Dorsolateral prefrontal cortex (tissue), 122 donors: ENCODE measurements at places on chromosomes 5 and 9.

- DNase-seq = no peak
Measured at GRCh38 chr9:78781681-78782080, 484.8 kb downstream of the PSAT1 start.

DNA sequence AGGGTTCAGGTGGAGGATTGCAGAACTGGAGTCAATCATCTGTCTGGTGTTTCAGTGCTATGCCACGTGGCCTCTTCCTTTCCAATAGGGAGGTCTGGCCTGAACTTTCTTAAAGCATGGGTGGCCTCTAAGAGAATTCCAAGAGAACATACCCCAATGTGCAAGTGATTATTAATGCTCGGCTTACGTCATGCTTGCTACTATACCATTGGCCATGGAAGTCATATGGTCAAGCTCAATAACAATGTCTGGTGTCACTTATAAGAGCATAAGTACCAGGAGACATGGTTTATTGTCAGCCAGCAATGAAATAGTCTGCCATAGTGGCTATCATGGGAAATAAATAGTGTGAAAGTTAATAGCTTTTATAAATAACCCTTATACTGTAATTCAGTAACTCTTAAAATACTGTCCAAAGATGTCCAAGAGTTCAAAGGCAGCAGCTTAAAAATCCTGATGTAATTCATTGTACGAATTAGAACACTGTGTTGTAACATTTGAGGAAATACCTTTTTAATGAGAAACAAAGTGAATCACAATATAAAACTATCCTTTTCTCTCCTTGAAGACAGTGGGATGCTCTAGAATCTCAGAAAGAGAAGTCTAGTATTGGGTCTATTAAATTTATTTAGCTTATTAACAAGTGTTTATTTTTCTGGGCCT is 355.4 kb upstream of the PRR16 start:
- DNase-seq = no peak

GRCh38 chr9:91820949-91821880 is 128.8 kb downstream of the ROR2 start:
- DNase-seq = no peak

- DNase-seq = no peak
Measured at GRCh38 chr5:646396-647201, 34.5 kb downstream of the CEP72 start.

- peak; percentile 74 for DNase-seq
Measured at GRCh38 chr5:133373121-133373870, 239.0 kb downstream of the FSTL4 start.

DNA sequence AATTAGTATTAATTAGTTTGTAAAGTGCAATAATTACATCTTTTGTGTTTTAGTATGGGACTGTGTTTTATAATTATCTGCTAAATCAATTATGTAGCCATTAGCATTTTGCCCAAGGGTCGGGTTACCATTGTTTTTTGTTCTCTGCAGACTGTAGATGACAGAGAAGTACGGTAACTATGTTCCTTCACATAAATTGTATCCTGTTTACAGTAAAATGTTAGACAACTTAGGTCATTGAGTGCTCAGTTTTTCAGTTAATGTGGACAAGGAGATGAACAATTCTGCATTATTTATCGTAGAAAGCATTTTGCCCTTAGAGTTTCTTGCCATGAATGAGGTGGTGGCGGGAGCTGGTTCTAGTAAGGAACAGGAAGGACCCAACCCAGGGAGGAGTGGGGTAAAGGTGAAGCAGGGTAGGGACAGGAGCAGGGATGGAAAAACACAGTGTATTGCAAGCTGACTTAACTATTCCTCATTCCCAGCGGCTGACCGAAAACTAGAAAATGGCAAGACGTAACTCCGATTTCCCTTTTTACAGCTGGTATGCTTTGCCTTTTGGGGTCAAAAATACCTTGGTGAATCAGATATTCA is 243.7 kb upstream of the SLC24A2 start:
- DNase-seq = no peak

- no peak for DNase-seq
Measured at GRCh38 chr9:96430377-96430776, 12.2 kb upstream of the ZNF367 start.

DNA sequence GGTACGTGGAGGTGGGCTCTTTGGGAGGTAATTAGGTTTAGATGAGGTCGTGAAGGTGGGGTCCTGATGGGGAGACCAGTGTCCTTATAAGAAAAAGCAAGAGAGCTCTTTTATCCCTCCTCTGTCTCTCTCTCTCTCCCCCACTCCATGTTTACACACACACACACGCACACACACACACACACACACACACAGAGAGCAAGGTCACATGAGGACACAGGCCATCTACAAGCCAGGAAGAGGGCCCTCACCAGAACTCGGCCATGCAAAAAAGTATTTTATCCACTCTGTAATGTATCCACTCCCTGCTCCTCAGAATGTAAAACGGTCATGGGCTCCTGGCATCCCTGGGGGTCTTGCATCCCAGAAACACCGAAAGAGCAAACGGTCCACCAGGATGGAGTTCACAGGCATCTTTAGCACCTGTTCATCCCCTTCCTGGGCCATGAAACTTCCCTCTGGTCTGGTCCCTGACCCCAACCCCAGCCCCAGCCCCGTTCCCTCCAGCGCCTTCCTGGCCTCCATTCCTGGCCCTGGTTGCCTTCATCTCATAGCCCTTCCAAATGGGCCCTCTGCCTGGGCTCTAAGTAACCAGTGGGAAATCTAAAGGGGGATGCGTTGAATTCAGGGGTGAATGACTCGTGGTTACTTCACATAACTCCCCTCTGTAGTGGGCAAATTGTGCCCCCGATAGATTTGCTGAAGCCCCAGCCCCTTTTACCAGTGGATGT is 88.8 kb downstream of the NSUN2 start:
- DNase-seq = no peak

DNA sequence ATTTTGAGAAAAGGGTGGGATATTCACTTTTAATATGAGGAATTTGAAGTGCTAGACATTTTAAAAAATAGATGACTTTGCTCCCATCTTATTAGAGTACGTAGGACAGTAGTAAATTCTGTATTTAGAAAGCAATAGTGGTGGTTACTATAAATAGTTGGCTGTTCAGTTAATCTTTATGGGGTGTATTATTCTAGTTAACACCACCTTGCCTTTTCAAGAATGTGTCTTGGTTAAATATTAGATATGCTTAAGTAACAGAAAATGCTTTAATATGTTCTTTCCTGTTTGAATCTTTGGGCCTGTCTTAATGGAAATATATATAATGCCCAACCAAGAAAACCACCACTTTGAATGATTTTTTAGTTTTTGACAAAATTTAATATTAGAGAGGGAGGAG is 608.7 kb upstream of the FAM174A start:
- DNase-seq = no peak

- DNase-seq = no peak
Measured at GRCh38 chr9:122217640-122218039, 11.1 kb downstream of the LHX6 start.

DNA sequence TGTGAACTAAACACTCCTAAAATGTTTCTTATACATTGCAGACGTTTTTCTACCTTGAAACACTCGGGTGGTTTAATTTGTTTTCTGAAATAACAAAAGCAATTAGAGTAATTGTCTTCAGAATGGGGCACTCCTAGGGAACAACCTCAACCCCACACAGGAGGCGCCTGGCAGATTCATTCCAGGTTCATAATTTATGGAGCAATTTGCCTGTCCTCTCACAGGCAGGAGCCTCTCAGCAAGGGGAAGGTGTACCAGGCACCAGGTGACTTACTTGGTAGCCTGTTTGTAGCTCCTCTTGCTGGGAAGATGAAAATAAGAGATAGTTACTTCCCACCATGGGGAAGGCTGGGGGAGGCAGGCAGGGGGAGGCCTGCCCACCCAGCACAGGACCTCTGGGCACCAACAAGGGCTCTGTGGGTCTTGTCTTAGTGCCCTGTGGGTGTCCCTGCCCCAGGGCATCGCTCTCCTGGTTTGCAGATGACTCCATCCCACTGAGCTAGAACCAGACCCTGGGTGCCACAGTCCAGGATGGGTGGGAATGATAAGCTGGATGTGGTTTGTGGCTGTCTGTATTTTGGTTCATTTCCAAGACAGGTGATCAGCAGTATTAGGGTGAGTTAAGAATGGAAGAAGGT is 144.4 kb downstream of the FSTL4 start:
- no peak for DNase-seq

- no peak for DNase-seq
Measured at GRCh38 chr5:167965710-167966109, 325.7 kb upstream of the WWC1 start.

GRCh38 chr9:124794902-124795491 is 18.1 kb downstream of the OLFML2A start:
- no peak for DNase-seq

DNA sequence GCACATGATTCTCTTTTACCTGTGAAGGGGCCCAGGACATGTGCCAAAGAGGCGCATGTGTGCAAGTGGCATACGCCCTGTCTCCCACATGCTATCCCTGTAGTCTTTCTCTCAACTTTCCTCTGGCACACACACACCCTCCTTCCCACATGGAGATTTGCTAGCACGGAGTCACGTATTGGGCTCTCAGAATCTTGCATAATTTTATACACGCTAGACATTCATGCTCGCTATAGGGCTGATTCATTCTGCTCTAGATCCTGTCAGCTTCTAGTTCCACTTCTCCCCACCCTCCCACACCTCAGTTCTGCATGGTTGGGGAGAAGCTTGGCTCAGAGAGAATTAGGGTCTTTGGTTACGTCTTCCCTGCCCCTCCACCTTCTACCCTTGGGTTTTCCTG is 72.8 kb downstream of the CD180 start:
- no peak for DNase-seq

DNA sequence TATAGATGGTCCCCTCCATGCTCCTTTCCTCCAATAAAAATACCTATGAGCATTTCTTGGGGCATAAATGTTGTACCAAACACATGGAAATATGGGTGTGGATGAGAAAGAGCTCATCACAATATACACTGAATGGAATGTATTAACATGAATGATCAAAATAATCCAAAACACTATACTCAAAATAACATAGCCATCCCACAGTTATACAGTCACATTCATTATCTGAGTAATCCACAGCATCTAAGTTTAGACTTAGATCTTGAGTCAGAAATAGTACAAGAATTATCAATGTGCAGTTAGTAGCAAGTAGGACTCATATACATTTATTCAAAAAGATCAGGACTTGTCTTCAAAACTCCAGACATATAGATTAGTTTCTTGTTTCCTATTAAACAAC is 175.2 kb upstream of the NREP start:
- DNase-seq = no peak

DNA sequence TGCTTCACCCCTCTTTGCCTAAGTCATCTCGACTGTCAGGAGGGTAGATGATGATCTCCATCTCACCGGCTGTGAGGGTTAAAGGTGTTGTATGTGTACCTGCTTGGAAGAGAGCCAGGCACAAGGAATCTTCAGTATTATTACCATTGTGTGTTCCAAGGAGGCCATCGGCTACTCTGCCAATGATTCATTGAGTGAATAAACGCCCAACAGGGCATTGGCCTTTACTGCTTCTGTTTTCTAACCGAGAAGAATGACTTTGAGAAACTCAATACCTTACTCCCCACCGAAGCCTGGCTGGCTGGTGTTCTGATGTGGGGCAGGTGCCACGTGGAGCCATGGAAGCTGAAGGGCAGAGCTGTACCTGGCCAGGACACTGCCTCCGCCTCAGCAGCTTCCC is 228.8 kb downstream of the SNX18 start:
- no peak for DNase-seq

DNA sequence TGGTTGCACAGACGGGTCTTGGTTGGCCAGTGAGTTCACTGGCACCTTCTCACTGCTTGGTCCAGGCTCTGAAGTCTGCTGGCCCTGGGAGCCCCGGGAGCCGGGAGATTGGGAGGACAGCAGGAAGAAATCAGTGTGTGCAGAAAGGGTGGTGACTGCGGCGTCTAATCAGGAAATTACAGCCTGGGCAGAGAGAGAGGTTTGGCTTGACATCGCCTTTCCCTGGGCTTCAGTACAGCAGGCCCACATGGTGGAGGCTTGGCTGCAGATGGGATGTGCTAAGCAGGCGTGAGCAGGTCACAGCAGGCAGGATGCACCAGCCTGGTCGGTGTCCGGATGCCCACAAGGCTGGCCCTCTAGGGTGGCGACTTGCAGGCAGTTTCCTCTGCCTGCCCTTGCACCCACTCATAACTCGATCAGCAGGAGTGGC is 17.2 kb downstream of the PITX1 start:
- no peak for DNase-seq

DNA sequence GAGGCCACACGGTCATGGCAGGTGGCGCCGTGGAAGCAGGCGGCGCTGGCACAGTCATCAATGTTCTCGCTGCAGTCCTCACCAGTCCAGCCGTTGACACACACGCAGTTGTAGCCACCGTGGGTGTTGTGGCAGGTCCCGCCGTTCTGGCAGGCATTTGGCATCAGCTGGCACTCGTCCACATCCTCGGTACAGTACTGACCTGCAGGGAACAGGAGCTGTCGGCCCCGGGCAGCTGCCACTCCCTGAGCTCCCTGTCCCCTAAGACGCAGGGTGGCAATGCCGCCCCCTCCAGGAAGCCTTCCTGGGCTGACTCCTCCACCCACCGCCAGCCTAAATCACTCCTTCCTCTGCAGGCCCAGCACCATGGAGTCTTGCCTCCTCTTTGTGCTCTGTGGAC is 27.2 kb downstream of the NOTCH1 start:
- no peak for DNase-seq

GRCh38 chr9:99720455-99721050 is 101.1 kb upstream of the NR4A3 start:
- DNase-seq = no peak

DNA sequence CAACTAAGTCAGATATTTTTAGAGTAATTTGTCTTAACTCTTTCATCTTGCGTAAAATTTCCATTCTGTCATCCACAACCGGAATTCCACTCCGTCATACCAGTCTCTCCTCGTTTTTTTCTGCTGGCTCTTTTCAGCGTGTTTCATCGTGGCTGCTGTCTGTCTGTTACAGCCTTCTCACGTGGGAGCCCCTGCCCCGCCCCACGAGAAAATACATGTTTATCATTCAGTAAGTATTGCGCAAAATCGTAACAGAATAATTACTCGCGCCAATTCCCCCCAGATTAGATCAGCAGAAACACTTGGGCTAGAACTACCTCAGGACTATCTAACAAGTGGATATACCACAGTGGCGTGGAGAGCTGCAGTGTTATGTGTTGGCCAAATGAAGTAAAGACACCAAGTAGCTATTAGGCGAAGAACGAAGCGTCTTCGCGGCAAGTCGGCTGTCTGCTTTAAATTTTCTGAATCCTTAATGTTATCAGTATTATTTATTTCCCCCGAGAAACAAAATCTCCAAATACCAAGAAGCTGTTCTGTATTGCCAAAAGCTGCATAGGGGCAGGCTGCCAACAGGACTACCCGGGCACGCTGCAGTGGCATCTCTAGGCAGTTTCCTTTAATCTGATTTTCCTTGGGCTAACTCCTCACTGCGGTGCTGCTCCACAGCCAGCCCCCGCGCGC is 566 bp upstream of the FOCAD start:
- DNase-seq = peak; percentile 62

DNA sequence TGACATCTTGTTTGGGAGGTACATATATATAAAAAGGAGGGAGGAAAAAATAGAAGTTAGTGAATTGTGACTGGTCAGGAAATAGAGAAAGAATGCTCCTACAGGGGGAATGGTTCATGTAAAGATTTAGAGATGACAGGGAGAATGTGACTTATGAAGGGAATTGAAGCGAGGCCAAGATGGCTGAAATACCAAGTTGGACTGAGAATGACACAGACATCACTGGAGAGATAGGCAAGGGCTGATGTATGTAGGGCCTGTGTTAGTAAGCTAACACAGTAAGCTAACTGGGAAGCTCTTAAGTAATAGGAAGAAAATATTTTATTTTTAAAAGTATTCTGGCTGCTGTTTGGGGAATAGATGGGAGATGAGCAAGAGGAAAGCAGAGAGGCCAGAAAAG is 286.3 kb downstream of the NNT start:
- no peak for DNase-seq

- no peak for DNase-seq
Measured at GRCh38 chr5:28737682-28738081, 1699.3 kb upstream of the CDH9 start.
